T-helper 9 cell (primary cell): ENCODE measurements at places on chromosomes 1 and 21.

GRCh38 chr1:100683448-100684349 is 35.8 kb upstream of the VCAM1 start:
- no peak for DNase-seq

DNA sequence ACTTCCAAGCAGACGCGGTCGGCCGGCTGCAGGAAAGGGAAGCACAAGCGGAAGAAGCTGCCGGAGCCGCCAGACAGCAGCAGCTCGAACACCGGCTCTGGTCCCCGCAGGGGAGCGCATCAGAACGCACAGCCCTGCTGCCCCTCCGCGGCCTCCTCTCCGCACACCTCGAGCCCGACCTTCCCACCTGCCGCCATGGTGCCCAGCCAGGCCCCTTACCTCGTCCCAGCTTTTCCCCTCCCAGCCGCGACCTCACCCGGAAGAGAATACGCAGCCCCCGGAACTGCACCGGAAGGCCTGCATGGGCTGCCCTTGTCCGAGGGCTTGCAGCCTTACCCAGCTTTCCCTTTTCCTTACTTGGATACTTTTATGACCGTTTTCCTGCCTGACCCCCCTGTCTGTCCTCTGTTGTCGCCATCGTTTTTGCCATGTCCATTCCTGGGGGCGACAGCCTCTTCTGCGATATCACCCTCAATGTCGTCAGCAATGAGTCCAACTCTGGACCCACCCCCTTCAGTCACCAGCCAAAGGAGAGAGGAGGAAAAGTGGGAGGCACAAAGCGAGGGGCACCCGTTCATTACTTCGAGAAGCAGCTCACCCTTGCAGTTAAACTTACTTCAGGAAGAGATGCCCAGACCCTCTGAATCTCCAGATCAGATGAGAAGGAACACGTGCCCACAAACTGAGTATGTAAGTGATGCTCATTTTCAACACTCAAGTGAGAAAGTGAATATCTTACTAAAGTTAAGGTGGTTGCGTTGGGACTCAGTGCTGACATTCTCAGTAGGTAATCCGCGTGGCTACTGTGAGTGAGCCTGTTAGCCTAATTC is 25.5 kb downstream of the UTS2 start:
- no peak for DNase-seq

GRCh38 chr1:89759036-89759435 is 61.8 kb upstream of the LRRC8D start:
- DNase-seq: no peak

- no peak for DNase-seq
Measured at GRCh38 chr1:154483941-154484803, 17.8 kb upstream of the TDRD10 start.

- no peak for DNase-seq
Measured at GRCh38 chr21:39209334-39209688, 26.1 kb upstream of the PSMG1 start.

DNA sequence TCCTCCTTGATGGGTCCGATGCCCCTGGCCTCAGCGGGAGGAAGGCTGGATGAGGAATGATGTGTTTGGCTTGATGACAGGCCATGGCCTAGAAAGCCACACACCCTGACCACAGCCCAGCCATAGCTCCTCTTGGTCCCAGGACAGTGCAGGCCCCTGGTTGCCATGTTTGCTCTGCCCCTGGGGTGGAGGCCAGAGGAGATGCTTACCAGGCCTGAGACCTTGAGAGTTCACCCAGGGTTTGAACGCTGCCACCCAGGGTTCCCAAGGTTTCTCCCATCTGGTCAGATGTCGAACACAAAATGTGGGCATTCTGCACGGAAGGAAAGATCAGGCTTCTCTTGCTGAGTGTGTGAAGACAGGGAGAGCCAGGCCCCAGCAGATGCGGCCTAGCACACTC is 2.6 kb downstream of the C1orf226 start:
- DNase-seq: no peak

GRCh38 chr1:216175714-216176113 is 247.5 kb downstream of the USH2A start:
- no peak for DNase-seq

DNA sequence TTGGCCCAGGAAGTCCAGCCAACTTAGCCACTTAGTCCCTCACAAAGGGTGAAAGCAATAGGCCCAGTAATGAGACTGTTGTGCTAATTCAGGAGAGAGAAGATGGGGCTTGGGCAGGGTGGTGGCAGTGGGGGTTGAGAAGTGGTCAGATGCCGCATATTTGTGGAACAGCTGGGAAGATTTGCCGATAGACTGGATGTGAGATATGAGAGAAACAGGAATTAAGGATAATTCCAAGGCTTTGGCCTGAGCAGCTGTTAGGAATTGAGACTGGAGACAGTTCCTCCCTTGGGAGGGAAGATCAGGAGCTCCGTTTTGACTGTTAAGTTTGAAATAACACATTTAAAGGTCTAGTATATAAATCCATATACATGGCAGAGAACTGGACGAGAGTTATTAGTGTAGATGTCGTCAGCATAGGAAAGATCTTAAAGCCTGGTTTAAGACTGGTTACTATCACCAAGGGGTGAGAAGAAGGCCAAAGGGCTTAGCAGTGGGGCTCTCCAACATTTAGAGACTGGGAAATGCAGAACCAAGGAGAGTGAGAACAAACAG is 323.7 kb upstream of the FAM78B start:
- DNase-seq: no peak

GRCh38 chr1:6614929-6615785 is 1.6 kb downstream of the PHF13 start:
- DNase-seq: no peak

- DNase-seq: no peak
Measured at GRCh38 chr1:225423518-225423855, 4.4 kb downstream of the LBR start.

- peak; percentile 19 for DNase-seq
Measured at GRCh38 chr1:209756615-209757445, 977 bp downstream of the TRAF3IP3 start.

GRCh38 chr1:192506741-192507155 is 68.8 kb upstream of the RGS1 start:
- no peak for DNase-seq

DNA sequence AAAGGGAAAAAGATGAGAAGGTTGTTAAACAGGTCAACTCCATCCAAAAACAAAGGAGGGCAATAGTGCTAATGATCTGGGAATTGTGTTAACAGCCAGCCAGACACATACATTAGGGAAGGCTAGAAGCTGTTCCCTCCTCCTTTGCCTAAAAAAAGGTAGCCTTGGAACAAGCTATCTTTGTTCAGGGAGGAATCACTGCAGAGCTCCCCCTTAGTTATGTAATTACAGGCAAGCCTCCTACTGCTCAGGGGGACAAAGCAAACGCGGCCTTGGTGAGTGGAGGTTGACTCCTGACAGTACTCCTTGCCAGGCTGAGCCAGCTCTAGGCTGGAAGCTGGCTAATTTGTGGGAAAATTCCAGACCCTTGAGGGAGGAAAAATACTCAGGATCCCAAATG is 97.6 kb downstream of the VAV3 start:
- DNase-seq: no peak

- no peak for DNase-seq
Measured at GRCh38 chr1:45864167-45865106, 61.0 kb downstream of the MAST2 start.

- DNase-seq: no peak
Measured at GRCh38 chr21:34724857-34725195, 56.0 kb downstream of the CLIC6 start.

DNA sequence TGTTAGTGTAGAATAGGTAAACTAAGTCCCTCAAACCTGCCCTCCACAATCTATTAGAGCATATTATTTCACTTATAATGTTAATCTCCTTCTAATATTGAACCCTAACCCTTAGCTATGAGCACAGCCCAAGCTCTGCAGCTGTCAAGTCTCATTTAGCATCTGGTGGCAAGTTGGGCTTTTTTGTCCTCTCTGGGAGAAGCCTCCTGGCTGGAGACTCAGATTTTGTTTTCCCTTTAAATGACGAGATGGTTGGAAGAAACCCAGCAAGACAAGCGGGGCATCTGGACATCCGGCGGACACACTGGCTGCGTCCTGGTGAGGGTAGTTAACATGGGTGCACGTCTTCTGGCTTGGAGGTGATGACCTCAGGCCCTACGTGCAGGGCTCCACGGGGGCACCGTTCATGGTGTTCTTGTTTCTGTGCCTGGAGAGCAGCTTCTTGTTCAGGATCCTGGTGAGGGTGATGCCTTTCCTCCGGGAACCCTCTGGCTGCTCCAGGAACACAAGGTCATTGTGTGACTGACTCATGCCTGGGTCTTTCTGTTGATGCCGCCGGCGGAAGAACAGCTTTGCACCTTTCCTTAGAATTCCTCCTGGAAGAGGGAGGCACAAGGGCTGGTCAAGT is 9.7 kb upstream of the PRDM15 start:
- no peak for DNase-seq

DNA sequence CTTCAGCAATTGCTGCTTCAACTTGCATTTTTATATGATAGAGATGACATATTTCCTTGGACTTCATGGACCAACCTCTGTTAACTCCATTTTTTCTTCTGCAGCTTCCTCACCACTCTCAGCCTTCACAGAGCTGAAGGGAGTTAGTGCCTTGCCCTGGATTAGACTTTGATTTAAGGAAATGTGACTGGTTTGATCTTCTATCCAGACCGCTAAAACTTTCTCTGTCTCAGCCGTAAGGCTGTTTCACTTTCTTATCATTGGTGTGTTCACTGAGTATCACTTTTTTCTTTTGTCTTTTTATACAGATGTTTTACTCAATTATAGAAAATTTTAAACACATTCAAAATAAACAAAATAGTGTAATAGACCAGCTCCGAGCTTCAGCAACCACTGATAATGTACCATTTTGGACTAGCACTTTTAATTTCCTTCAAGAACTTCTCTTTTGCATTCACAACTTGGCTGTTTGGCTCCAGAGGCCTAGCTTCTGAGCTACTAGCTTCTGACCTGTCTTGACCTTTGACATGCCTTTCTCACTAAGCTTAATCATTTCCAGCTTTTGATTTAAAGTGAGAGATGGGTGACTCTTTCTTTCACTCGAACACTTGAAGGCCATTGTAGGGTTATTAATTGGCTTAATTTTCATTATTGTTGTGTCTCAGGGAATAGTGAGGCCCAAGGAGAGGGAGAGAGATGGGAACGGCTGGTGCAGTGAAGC is 9.3 kb downstream of the NEK7 start:
- no peak for DNase-seq

DNA sequence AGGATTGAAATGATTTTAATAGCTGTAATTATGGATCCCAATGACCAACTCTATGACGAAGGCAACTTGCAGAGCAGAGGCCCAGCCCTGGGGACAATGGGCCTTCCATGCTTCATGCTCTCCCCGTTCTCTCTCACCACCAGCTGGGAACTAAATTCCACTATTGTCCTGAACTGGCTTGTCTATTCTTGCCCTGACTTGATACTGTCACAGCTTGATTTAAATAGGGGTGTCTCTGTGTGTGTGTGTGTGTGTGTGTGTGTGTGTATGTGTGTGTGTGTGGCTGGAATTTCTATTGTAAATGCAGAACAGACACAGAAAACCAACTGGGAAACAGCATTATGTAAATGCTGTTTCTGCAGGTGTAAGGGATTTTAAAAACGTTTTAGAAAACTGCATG is 57.0 kb downstream of the SLC22A15 start:
- DNase-seq: no peak
